Activated CD8-positive, alpha-beta T cell treated with anti-CD3 and anti-CD28 coated beads for 36 hours (primary cell): ENCODE measurements at places on chromosomes 12 and 14. TPM values are rescaled to one million over a fixed set of nuclear protein-coding genes. Genes with fewer than 3 reads are reported as not detected.

Gene ENDOU
- not detected for total RNA-seq

Gene POTEM
- total RNA-seq = not detected

Gene DIP2B
- 23.7 TPM for total RNA-seq

Gene PRIMA1
- not detected for total RNA-seq

Gene OR6C2
- total RNA-seq = not detected

Gene DHRS2
- total RNA-seq = 3.3 TPM

Gene KRT3
- total RNA-seq = not detected

Gene TMEM132C
- total RNA-seq = not detected

Gene RFLNA
- not detected for total RNA-seq

- no peaks in the 10 kb centered on the region for H3K36me3 ChIP-seq
- DNase-seq = no peak
- H3K27me3 ChIP-seq = no peaks in the 10 kb centered on the region
- no peak overlapping the region for H3K27ac ChIP-seq
- no peaks in the 10 kb centered on the region for H3K4me1 ChIP-seq
- H3K4me3 ChIP-seq = no peak overlapping the region
Measured at GRCh38 chr12:79151956-79152355, 287.4 kb downstream of the SYT1 start.

DNA sequence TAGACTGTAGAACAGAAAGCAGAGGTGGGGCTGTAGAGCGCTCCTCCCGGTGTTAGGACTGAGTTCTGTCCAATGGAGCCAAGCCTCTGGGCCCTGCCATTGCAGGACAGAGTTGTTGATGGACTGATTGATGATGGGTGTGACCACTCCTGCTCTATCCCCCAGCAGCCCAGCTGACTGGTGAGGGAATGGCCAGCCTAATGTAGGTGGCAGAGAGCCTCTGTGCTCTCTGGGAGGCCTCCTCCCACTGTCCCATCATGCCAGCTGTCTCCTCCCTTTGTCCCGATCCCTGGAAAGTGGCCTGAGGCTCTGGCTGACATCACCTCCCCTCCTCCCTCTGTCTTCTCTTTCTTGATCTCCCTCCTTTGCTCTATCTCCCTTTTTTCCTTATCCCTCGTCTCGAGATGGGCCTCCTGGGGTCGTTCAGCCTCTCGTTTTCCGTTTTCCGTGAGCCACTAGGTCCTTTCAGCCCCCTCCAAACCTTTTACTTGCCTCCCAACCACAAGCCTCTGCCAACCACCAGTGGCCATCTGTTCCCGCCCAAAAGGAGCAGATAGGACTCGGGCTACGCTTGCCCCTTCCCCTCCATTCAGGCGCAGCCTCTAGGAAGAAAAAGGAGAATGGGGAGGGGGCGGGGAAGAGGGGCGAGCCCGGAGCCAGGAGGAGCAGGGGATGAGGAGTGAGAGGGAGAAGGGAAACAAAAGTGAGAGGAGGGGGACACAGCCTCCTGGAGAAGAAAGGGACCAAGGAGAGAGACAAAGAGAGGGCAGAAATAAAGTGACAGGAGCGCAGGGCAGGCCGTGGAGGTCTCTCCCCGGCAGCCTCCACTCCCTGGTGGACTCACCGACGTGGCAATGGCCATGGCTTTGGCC is 572 bp downstream of the EFS start:
- no peaks in the 10 kb centered on the region for H3K4me1 ChIP-seq
- H3K27me3 ChIP-seq = peaks cover 25% of the 10 kb centered on the region
- H3K4me3 ChIP-seq = no peak overlapping the region
- DNase-seq = no peak

GRCh38 chr14:54669721-54670561 is 103.0 kb downstream of the SAMD4A start:
- DNase-seq = peak; percentile 61
- H3K4me3 ChIP-seq = no peak overlapping the region
- H3K4me1 ChIP-seq = peaks cover 22% of the 10 kb centered on the region
- no peak overlapping the region for H3K27ac ChIP-seq
- peaks cover 35% of the 10 kb centered on the region for H3K27me3 ChIP-seq

DNA sequence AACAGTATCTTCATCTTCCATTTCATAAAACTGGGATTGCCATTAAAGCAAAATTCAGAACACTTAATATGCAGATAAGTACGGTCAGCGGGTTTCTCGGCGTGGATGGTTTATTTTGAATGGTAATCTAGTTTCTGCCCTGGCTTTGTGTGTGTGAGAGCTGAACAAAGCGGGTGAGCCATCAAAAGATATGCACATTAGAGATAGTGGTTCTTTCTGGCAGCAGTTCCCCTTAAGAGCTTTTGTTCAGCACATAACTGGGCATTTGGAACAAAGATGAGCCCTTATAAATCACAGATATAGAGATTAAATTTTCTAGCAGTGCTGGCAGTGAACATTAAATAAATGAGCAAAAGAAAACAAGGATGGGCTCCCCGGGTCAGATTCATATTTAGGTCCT is 207.5 kb downstream of the CALM1 start:
- peaks cover 7% of the 10 kb centered on the region for H3K27me3 ChIP-seq
- H3K27ac ChIP-seq = no peak overlapping the region
- no peak overlapping the region for H3K4me3 ChIP-seq
- no peak for DNase-seq

- H3K27me3 ChIP-seq = no peaks in the 10 kb centered on the region
- H3K4me1 ChIP-seq = no peaks in the 10 kb centered on the region
- H3K4me3 ChIP-seq = no peak overlapping the region
- DNase-seq = no peak
- peaks cover 13% of the 10 kb centered on the region for H3K36me3 ChIP-seq
Measured at GRCh38 chr12:51126297-51126696, 42.9 kb upstream of the CSRNP2 start.

DNA sequence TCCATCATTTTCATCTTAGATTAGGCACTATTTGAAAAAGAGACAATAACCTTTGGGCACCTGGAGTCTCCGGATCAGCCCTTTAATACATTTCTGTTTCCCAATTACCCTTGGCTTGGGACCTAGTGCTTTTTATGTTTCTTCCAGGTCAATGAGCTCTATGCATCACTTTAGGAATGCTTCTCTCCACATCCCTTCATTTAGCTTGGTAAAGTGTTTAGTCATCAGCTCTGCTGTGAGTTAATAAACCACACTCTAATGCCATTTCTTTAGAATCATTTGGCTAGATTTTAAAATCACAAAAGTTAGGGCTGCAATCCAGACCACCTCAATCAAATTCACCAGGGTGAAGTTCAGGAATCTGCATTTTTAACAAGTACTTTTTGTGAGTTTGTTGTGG is 41.7 kb downstream of the RASSF9 start:
- no peak overlapping the region for H3K4me3 ChIP-seq
- H3K36me3 ChIP-seq = no peaks in the 10 kb centered on the region
- H3K27me3 ChIP-seq = no peaks in the 10 kb centered on the region
- H3K27ac ChIP-seq = no peak overlapping the region

DNA sequence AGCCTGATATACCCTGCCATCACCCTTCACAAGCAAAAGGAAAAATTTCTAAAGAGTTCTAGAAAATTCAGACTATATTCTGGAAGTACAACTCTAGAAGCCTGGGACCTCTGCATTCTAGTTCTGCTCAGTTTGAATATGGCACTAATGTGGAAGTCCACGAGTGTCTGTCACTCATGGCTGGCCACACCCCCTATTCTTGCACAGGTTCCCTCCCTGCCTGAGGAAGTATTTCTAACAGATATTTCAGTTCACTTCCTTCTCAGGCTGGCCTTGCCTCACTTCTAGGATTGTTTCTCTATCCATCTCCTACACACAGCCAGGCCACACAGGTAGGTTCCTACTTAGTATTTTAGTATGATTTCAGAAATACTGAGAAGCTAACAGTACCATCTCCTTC is 67.4 kb downstream of the PHLDA1 start:
- DNase-seq = peak; percentile 26
- H3K27me3 ChIP-seq = no peaks in the 10 kb centered on the region
- H3K27ac ChIP-seq = no peak overlapping the region
- no peaks in the 10 kb centered on the region for H3K36me3 ChIP-seq

DNA sequence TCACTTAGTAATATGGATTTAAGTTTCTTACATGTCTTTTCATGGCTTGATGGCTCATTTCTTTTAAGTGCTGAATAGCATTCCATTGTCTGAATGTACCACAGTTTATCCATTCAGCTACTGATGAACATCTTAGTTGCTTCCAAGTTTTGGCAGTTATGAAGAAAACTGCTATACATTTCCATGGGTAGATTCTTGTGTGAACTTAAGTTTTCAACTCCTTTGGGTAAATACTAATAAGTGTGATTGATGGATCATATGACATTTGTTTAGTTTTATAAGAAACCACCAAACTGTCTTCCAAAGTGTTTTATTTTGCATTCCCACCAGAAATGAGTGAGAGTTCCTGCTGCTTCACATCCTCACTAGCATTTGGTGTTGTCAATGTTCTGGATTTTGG is 119.2 kb downstream of the NAV3 start:
- H3K4me1 ChIP-seq = no peaks in the 10 kb centered on the region
- no peaks in the 10 kb centered on the region for H3K27me3 ChIP-seq
- no peaks in the 10 kb centered on the region for H3K36me3 ChIP-seq
- no peak overlapping the region for H3K4me3 ChIP-seq
- DNase-seq = no peak
- no peak overlapping the region for H3K27ac ChIP-seq

DNA sequence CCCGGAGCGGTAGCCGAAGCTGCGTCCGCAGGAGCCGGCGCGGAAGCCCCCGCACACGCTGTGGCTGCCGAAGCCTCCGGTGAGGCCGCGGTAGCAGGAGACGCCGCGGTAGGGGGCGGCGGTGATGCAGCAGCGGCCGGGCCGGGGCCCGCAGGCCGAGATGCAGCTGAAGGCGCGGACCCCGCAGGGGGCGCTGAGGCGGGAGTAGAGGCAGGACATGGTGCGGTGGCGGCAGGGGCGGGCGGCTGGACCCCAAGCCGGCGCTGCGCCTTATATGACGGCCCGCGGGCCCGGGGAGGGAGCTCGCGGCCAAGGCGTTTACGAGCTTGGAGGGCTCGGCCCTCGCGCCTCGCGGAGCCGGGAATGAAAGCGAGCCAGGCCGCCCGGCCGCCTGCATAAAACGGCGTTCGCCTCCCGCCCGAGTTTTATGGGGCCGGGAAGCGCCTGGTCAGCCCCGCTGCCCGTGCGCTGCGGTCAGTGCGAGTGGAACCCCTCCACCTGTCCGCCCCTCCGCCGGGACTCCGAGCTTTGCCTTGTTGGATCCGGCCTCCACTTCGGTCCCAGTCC is 16.0 kb upstream of the KRT86 start:
- peaks cover 58% of the 10 kb centered on the region for H3K27me3 ChIP-seq
- DNase-seq = no peak
- no peaks in the 10 kb centered on the region for H3K36me3 ChIP-seq
- H3K4me3 ChIP-seq = no peak overlapping the region
- no peak overlapping the region for H3K27ac ChIP-seq

DNA sequence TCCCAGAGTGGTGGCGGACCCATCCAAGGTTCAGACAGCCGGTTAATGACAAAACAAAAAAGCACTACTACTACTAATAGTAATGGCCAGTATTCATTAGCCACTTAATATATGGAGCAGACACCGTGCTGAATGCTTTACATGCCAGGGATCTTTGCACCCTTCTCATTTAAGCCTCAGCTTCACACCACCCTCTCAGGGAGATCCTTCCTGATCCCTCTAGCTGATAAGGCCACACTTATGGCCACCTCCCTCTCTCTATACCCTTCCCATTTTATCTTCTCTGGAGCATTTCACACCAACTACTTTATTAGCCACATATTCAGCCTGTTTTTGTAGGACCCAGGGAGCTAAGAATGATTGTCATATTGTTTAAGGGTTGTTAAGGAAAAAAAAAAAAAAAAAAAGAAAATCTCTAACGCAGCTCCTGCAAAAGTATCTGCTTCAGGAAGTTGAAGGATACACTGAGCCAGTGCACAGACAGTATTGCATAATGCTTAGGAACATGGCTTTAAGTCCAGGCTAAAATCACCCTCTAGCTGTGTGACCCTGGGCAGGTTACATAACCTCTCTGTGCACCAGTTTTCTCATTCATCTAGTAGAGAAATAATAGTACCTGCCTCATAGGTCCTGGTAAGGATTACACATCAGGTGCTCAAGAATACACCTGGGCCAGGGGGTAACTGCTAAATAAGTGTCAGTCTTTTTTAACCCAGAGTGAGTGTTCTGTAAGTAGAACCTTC is 29.4 kb downstream of the NUAK1 start:
- peaks cover 6% of the 10 kb centered on the region for H3K4me1 ChIP-seq
- H3K36me3 ChIP-seq = no peaks in the 10 kb centered on the region
- peaks cover 15% of the 10 kb centered on the region for H3K27me3 ChIP-seq
- H3K4me3 ChIP-seq = no peak overlapping the region

GRCh38 chr12:124484526-124484953 is 82.9 kb downstream of the NCOR2 start:
- peak overlapping the region; percentile 55 for H3K27ac ChIP-seq
- H3K27me3 ChIP-seq = no peaks in the 10 kb centered on the region
- peaks cover 35% of the 10 kb centered on the region for H3K36me3 ChIP-seq
- H3K4me3 ChIP-seq = no peak overlapping the region
- H3K4me1 ChIP-seq = peaks cover 25% of the 10 kb centered on the region

DNA sequence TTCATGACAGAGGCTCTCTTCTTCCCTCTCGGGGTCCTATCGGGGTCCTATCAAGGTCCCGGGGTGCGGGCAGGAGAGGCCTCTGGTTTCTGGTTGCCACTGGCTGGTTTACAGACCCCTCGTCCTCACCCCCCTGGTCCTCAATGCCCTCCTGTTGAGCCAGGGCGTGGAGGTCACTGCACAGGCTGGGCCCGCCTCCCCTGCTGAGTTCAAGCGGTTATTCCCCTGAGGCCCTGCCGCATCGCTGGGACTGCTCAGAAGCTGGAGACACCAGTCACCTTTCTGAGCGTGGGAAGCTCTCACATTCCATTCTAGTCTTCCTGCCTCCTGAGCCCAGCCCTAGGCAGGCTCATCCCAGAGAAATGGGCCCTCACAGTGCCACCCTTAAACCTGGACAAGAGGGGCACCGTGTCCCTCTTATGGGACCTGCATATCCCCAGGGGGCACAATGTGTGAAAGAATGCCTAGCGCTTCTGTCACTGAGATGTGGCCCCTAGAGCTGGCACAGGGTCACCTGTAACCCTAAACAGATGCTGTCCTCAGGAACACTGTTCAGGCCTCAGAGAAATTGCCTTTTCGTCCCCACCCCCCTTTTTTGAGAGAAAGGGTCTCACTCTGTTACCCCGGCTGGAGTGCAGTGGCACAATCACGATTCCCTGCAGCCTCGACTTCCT is 177.7 kb upstream of the RGS6 start:
- no peaks in the 10 kb centered on the region for H3K36me3 ChIP-seq
- no peaks in the 10 kb centered on the region for H3K4me1 ChIP-seq
- DNase-seq = no peak
- H3K27ac ChIP-seq = no peak overlapping the region

DNA sequence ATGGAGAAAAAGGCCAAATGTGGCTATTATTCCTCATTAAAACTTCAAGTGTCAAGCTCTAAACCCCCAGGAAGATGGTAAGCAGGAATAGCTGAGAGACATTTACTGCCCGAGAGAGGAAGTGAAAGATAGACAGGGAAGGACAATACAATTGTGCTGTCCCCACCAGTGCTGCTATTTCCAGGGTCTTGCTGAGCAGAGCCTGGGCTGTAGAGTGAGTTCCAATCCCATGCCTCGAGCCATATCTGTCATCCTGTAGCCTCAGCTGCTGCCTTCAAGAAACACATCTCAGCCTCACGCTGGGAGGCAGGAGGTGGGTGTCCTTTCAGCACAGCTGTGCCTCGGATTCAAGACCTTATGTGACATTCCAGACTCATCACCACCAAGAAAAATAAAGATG is 114.0 kb downstream of the RPAP3 start:
- H3K36me3 ChIP-seq = no peaks in the 10 kb centered on the region
- no peak for DNase-seq
- peaks cover 5% of the 10 kb centered on the region for H3K4me1 ChIP-seq
